ENCODE measurements at places on chromosomes 16 and 17. TPM values are rescaled to one million over a fixed set of nuclear protein-coding genes. Genes with fewer than 3 reads are reported as not detected.

- H3K4me1 ChIP-seq: peaks cover 54% of the 10 kb centered on the region
Measured at GRCh38 chr17:39737760-39738567, at the start of gene GRB7. Gene GRB7, plus strand, starts transcription at chr17:39737938. Its CDS starts 4,364 bp downstream, at chr17:39742302.

The TMC7 gene
- 10.1 TPM for total RNA-seq

DNA sequence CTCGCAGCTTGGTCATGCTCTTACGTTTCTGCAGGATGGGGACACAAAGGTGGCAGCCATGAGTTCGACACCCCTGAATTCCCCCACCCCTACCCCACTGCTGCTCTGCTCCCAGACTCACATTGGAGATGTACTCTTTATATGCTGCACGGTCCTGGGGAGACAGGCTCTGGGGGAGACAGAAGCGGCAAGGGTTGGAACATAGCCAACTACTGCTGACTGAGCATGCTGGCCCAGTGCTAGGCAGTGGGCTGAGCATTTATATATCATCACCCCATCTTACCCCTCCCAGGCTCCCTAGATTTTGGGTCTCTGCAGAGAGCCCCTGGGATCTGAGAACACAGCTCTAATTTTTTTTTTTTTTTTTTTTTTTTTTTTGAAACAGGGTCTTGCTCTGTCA lies 8.1 kb upstream of the ATXN7L3 start:
- no peak overlapping the region for H3K4me3 ChIP-seq
- no peak for DNase-seq
- H3K4me1 ChIP-seq: peaks cover 27% of the 10 kb centered on the region
- peaks cover 59% of the 10 kb centered on the region for H3K36me3 ChIP-seq
- H3K27me3 ChIP-seq: no peaks in the 10 kb centered on the region
- peak overlapping the region; percentile 59 for H3K27ac ChIP-seq

The EFNB3 gene
- 0.88 TPM for total RNA-seq

The ITGAD gene
- not detected for total RNA-seq

GRCh38 chr17:4908711-4909496 lies 6.0 kb upstream of the CHRNE start:
- H3K4me3 ChIP-seq: no peak overlapping the region
- H3K4me1 ChIP-seq: no peaks in the 10 kb centered on the region
- H3K27me3 ChIP-seq: no peaks in the 10 kb centered on the region
- no peak overlapping the region for H3K27ac ChIP-seq
- H3K36me3 ChIP-seq: no peaks in the 10 kb centered on the region
- peak; percentile 80 for DNase-seq

DNA sequence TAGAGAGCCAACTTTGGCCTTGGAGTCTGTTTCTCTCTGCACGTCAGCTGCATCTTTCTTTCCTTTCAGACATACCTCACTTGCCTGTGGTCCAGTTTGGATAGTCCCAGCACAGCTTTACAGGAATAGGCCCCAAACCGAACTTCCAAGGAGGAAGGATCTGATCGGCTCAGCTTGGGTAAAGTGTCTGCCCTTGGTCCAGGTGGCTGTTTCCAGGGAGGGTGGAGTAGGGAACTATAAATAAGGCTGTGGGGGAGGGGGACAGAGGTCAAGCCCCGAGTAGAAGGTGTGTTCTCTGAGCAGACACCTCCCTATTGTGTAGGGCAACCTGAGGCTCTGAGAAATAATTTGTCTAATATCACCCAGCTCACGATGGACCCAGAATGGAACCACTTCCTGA lies 29.2 kb upstream of the NKD1 start:
- no peak for DNase-seq
- peaks cover 69% of the 10 kb centered on the region for H3K27me3 ChIP-seq
- no peak overlapping the region for H3K4me3 ChIP-seq
- H3K27ac ChIP-seq: no peak overlapping the region

Data from Calu3 (cell line).